ENCODE measurements at places on chromosomes 1 and 21.
A peak's percentile ranks its signal among the peaks of the same experiment; 100 is the strongest.

DNA sequence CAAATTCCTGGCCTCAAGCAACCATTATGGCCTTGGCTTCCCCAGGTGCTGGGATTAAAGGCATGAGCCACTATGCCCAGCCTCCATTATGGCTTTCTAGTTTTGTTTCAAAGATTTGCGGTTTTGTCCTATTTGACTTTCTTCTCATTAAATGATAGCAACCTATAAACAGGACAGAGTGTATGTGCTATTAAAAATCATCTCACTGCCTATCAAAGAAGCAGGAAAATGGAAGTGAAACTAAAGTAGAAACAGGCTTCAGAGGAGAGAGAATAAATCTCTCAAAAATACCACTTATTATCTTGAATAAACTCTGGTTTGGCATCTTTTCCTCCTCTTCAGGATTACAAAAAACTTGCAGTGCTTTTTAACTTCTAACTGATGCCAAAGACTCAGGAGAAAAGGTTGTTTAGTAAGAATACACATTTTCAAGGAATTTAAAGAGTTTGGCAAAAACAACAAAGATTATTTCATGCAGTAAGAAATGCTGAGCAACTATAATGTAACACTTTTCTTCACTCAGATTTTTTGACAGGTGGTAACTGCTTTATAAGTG lies 28.7 kb downstream of the ACBD3 start:
- no peak for DNase-seq

DNA sequence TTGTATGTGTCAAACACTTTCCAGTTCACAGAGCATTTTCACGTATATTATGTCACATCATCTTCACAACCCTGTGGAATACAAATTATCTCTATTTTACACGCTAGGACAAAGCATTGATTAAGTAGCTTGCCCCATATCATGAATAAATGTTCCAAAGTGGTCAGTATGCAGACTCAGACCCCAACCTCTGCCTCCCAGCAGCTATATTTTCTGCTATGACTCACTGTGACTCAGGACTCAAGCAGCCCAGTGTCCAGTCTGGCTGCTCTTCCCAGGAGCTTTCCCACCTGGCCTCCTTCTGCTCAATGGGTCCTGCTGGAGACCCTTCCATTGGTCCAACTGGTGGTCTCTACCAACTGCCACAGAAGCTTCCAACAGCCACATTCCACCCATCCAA lies 56.0 kb upstream of the RAP1A start:
- DNase-seq = no peak

DNA sequence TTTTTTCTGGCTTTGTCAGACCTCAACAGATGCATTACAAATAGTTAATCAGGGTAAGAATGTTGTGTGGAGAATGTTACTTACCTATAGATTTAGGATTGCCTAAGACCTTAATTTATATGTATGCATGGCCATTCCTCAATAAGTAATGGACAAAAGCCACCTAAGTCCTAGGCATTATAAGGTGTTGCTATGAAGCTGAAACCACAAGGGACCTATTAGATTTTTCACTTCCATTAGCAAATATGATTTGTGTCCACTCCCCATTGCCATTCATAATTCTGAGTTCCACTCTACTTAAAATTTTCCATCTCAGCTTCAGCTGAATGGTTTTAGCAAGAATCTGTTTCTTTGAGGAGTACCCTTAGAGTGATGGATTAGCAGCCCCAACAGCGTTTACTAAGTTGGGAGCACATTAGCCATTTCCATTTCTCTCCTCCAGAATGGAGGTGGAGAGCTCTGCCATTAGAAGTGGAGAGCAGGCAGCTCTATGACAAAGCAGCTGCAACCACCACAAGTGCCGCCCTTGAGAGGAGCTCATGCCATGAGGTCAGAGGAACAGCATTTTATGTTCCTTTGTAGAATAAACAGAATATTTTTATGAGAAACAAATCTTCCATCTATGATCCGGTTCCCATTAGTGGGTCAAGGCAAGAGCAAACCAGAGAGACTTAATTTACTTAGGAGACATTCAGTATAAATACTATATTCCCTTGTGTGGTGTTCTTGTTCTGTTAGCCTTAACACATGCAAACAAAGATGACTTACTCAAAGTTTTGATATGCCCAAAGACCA lies 28.9 kb upstream of the C1orf87 start:
- DNase-seq = no peak

DNA sequence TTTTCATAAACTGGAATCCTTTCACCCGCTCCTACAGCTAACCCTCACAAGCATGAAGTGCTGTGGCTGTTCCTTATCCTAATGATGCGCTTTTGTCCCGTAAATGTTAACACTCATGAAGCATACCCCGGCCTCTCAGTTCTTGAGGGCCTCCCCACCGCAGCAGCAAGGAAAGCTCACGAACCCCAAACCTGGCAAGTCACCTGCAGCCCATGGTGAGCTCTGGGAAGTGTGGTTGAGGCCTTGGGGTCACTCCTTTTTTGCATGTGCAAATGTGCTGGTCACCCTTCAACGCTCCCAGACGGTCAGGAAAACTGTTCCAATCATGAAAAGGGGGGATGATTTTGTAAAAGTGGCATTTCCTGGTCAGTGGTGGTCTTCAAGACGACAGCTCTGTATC lies 124.6 kb downstream of the PRDM2 start:
- no peak for DNase-seq

GRCh38 chr1:238950784-238951183 lies 435.6 kb upstream of the CHRM3 start:
- DNase-seq = no peak

- DNase-seq = no peak
These were observed 6.0 kb upstream of the SHISA4 start for GRCh38 chr1:201882665-201883132.

DNA sequence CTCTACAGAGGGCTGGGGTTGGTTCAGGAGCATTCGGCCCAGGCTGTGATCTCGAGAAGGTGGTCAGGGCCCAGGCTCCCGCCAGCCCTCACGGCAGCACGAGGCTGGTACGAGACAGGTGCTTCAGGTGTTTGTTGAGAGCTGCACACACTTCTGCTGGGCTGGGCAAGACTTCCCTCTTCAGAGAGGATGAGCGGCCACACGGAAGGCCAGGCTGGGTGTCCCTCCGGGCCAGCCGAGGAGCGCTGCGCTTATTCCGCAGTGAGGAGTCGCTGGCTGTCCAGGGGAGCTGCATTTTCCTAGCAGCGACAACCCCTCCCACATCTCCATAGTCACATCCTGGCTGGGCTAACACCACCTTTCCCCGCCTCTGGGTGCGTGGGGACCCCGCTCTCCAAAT lies 50.5 kb downstream of the PDE9A start:
- no peak for DNase-seq

DNA sequence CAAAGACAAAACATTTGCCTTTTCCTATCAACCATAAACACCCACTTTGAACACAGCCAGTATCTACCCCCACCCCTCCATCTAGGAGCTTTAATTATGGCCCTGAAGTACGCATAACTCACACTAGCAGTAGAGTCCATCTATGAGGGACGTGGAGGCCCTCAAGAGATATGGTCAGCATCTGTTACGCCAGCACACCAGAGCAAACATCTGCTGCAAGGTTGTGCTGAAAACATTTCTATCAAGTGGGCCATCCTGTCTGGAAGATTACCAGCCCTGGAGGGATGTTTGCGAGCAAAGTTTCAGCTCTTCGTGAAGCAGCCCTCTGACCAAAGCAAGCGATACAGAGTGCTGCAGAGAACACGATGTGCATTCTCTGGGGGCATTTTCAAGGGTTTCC lies 74.6 kb downstream of the SLC45A1 start:
- DNase-seq = no peak

DNA sequence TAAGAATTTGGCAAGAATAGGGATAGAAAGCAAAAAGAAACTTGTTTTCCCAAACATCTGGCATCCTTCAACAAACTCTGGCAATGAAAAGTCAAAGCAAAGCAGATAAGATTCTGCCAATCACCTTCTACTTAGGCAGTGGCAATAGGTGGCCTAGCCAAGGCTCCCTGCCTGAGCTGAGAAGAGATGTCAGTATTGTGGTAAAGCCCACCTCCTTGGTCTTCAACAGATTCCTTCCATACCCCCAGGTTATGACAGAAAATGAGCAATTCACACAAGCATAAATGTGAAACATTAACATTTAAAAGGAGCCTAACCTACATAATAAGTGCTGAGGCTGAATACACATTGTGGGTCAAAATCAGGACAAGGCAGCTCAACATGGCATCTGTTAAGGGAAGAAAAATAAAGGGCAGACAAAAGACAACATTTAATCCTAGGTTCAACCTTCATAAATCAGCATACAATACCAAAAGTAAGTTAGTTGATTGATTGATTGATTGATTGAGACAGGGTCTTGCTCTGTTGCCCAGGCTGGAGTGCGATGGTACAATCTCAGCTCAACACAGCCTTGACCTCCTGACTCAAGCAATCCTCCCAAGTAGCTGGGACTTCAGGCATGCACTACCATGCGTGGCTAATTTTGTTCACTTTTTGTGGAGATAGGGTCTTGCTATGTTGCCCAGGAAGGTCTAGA lies 123.1 kb downstream of the AKT3 start:
- no peak for DNase-seq

- no peak for DNase-seq
These were observed 198.9 kb downstream of the LRRC7 start for GRCh38 chr1:69766431-69767180.

- DNase-seq = no peak
These were observed 14.4 kb upstream of the IGSF21 start for GRCh38 chr1:18093193-18093592.

GRCh38 chr1:183675883-183676585 lies 22.9 kb upstream of the APOBEC4 start:
- DNase-seq = no peak

GRCh38 chr1:201791779-201792173 lies 37.2 kb upstream of the IPO9 start:
- no peak for DNase-seq

- peak; percentile 18 for DNase-seq
These were observed 90.5 kb downstream of the LIPI start for GRCh38 chr21:14120091-14120734.

- peak; percentile 89 for DNase-seq
These were observed 57.8 kb upstream of the LRRC8D start for GRCh38 chr1:89762779-89763648.

DNA sequence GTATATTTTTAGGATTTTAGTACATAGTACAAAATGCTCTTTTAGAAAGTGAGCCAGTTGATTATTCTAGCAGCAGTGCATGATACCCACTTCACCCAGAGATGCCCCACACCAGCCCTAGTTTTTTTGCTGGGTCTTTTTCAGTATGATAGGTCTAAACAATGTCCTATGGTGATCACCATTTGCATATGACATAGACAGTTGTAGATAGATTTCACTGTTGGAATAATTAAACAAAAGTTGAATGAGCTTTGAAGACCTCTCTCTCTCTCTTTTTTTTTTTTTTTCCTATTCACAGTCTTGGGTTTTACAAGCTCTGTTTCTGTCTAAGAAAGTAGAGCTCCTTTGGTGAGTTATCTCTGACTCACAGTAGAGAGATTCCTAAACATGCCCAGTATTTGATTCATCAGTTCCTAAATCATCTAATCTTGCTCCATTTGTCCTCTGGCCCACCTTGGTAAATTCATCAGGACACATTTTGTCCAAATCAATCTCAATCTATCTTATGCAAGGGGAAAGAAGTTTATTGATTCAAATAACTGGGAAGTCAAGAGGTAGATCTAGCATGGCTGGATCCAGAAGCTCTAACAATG lies 44.7 kb upstream of the VAV3 start:
- DNase-seq = no peak

GRCh38 chr1:241109039-241109438 lies 248.0 kb downstream of the RGS7 start:
- no peak for DNase-seq

- DNase-seq = no peak
These were observed 46.5 kb upstream of the LRRC52 start for GRCh38 chr1:165497069-165498013.

DNA sequence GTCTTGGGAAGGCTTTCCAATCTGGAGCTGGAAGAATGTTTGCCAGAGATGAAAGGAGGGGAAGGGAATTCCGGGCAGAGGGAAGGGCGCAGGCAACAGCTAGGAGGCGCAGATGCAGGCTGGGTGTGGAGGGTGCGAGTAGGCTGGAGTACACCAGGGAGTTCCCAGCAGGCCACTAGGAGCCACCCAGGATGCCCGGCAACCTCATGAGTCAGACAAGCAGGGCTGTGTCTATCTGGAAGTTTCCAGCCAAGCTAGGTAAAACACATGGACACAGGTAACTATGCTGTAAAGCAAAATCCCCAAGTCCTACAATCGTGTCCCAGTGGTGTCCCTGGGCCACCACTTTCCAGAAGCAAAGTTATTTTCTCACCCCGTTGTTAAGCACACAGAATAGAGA lies 990 bp upstream of the NBL1 start:
- no peak for DNase-seq

GRCh38 chr1:156499194-156499841 lies 1.3 kb downstream of the MEF2D start:
- DNase-seq = no peak

DNA sequence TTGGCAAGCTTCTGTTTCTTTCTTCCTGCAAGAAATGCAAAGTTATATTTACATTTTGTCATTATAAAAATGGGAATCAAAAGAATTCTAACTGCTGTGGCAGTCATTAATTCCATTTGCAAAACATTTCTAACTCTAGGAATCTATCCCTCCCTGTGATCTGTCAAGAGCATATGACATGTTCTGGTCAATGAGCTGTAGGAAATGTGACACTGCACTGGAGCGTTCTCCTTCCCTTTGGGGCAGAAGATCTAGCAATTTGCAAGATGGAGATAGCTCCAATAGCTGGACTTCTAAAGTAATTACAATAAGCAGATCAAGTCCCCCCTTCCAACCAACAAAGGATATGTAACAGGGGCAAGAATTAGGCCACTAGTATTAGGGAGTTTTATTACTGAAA lies 6.3 kb downstream of the TOMM20 start:
- DNase-seq = no peak

DNA sequence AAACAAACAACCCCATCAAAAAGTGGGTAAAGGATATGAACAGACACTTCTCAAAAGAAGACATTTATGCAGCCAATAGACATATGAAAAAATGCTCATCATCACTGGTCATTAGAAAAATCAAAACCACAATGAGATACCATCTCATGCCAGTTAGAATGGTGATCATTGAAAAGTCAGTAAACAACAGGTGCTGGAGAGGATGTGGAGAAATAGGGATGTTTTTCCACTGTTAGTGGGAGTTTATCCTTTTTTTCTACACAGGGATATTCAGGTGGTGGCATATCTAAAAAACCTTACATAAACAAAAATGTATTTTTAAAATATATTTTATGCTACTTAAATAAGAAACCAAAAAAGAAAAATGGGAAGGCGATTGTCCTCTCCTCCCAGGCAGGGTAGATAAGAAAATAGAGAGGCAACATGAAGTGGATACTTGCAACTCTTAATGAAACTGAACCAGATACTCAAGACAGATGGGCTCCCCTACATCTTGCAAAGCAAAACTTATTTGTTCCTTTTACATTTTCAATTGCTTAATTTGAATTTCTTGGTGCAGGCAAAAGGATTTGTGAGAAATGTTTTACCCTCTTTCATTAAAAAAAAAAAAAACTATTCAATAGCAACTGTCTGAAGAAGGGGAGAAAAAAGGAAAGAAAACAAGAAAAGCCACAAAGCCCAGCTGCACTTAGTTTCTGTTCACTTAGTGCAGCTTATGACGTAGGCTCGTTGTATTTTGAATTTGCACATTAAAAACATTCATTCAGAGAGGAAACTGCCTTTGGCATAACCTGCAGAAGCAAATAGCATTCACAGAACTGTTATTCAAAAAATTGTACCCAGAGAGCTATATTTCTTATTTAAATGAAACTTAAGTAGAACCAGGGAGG lies 36.9 kb upstream of the RGS1 start:
- no peak for DNase-seq

GRCh38 chr1:238492271-238492670 lies 601.5 kb upstream of the ZP4 start:
- no peak for DNase-seq
